SHP77 (cell line): ENCODE measurements at places on chromosomes 7 and 10.

GRCh38 chr7:10537764-10538163 lies 435.9 kb upstream of the PHF14 start:
- no peak for DNase-seq

- DNase-seq: no peak
Measured at GRCh38 chr7:123633553-123633952, 22.1 kb upstream of the LMOD2 start.

DNA sequence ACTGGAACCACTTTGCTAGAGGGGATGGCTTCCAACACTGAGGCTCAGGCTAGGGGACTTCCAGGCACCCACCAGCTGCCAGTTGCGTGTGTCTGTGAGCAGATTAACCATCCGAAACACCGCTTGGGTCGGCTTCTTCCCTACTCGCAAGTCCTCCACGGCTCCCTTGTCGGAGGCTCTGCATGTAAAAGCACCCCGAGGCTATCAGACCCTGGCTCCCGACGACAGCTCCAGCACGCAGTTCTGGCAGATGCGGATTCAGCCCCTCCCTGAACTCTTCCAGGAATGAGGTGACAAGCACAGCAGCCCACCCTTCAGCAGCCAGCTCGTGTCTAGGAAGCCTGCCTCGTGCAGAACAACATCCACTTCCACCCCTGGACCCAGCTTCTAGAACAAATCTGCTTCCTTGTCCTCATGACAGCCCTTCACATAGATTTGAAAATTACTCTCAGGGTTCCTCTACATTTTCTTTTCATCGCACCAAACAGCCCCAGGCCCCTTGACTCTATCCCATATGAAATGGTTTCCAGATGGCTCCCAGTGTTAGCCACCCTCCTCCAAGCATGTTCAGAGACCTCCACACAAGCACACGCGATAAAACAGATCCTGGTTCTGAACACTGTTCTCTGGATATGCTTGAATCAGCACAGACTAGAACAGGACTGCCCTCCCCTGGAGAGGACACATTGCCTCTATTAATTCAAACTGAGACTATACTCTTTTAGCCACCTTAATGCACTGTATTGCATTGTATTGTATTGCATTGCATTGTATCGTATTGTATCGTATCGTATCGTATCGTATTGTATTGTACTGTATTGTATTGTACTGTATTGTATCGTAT lies 44.6 kb downstream of the SLIT1 start:
- no peak for DNase-seq

- DNase-seq: no peak
Measured at GRCh38 chr7:124349443-124349842, 316.6 kb upstream of the TMEM229A start.

GRCh38 chr10:126993208-126993607 lies 88.0 kb downstream of the DOCK1 start:
- DNase-seq: no peak
